Renal cortex interstitium (tissue), 15 donors: ENCODE measurements at places on chromosomes 3 and 15. TPM values are rescaled to one million over a fixed set of nuclear protein-coding genes. Genes with fewer than 3 reads are reported as not detected.

Gene IL17RC
- 30.9 TPM for polyA plus RNA-seq

Gene CALML4
- 39.0 TPM for polyA plus RNA-seq

DNA sequence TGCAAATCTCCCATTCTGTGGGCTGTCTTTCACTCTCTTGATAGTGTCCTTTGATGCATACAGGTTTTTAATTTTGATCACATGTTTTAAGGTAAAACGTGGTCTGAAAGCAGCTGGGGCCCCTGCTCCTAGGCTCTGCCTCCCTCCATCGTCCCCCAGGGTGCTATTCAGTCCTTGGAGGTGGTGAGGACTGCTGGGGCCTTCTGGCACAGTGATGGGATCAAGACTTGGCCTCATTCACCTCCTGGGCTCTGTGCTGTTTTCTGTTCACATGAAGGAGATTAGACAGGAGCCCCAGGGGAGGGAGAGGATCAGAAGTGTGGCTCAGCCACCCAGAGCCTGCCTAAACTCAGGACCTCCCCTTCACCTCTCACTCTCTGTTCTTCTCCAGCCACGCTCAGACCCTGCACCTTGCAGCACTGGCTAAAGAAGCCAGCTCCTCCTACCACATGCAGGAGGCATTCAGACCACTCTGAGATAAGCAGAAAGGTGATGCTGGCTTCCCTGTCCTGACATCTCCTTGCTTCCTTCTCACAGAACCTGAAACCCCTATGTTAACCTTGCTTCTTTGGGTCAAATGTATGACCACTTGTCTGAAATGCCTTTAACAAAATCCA is 43.9 kb downstream of the PAQR5 start:
- no peak for DNase-seq

- DNase-seq = no peak
Measured at GRCh38 chr3:187770224-187770623, 25.0 kb upstream of the BCL6 start.

DNA sequence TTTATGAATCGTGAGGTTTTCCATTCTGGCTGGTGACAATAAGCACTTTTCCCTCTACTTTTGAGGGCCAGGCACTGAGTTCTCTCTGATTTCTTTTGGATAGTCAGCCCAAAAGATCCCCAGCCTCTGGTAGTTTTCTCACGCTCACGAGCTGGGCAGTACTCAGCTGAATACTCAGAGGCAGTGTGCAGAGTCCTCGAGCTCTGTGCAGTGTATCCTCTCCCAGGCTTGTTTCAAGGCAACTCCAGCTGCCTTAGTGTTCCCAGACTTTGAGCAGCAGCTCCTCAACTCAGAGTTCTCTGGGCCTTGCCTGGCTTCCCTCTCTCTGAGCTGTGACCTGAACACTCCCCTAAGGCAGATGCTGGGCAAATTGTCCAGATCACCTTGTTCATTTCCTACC is 59.1 kb upstream of the IQSEC1 start:
- DNase-seq = no peak

DNA sequence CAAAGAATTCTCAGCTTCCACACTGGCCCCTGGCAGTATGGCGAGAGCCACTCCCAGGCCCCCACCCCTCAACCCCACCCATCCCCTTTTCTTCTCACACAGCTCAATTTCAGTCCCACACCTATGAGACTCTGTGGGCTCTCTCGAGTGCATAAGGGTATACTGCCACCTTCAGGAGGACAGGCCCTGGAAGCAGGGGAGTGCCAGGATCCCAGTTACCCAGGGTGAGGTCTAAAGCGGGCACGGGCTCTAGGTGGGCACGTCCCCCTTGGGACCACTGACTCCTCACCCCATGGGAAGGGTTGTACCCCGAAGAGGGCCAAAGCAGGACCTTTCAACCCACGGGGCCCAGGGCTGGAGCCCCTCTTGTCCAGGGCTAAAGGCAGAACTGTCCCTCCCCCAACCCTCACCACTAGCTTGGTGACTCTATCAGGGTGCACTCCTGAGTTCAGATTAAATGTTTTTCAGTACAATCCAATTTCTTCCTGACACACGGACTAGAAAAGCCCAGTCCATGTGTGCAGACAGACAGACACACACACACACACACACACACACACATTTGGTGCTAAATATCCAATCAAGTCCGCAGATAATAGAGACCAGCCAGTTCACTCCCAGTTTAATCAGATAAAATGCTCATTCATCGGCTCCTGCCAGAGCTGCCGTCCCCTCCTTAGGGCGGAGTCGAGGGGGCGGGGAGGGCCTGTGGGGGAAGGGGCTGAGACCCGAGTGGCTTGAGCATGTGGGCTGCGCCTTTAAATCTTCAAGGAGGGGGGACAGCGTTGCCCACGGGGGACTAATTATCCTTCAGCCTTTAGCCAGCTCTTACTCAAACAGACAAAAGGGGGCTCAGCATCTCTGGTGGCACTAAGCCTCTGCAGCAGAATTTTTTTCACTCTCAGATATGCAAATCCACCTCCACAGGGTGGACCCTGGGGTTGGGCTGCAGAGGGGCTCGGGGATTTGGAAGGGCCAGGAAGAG is 59.3 kb downstream of the CYP11A1 start:
- DNase-seq = no peak

DNA sequence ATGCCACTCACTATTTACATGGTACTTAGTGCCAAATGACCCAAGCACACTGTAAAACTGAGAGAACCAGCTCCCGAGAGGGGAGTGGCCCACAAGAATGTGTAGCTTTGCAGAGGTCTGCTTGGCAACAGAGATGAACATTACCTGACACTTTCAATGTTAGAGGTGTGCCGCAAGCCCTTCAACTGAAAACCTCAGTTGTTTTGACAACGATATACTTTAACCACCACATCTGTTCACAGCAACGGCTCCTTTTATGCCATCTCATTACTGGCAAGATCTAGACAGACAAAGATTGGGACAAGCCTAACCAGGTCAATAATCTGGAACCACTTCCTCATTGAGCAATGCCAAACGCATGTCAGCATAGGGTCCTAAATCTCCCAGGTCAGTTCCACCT is 23.7 kb downstream of the NEK10 start:
- no peak for DNase-seq

DNA sequence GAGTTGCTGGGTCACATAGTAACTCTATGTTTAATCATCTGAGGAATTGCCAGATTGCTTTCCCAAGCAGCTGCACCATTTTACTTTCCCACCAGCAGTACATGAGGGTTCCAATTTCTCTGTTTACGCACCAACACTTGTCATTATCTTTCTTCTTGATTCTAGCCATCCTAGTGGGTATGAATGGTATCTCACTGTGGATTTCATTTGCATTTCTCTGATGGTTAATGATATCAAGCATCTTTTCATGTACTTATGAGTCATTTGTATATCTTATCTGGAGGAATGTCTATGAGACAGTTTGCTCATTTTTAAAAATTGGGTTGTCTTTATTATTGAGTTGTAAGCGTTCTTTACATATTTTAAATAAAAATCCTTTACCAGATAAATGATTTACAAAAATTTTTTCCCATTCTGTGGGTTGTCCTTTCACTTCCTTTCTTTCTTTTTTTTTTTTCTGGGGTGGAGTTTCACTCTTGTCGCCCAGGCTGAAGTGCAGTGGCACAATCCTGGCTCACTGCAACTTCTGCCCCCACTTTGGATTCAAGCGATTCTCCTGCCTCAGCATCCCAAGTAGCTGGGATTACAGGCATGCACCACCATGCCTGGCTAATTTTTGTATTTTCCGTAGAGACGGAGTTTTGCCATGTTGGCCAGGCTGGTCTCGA is 8.9 kb upstream of the SGO1 start:
- no peak for DNase-seq

- no peak for DNase-seq
Measured at GRCh38 chr15:67120839-67121643, 55.6 kb downstream of the SMAD3 start.
